ENCODE measurements at places on chromosomes 5 and 9. TPM values are rescaled to one million over a fixed set of nuclear protein-coding genes. Genes with fewer than 3 reads are reported as not detected.

The PDE6A gene
- total RNA-seq = not detected

The RGS7BP gene
- 0.18 TPM for total RNA-seq

The SPARC gene
- 3,745 TPM for total RNA-seq

The PCDHA9 gene
- total RNA-seq = under 0.01 TPM

The ADAMTS6 gene
- total RNA-seq = 86.5 TPM

Measured in smooth muscle cell of the umbilical artery (primary cell).